ENCODE measurements at places on chromosomes 4 and X.
A peak's percentile ranks its signal among the peaks of the same experiment; 100 is the strongest.

- no peak for DNase-seq
Measured at GRCh38 chr4:166042510-166043055, 169.5 kb downstream of the TLL1 start.

GRCh38 chr4:182831376-182831775 is 85.8 kb downstream of the DCTD start:
- DNase-seq, result no peak

DNA sequence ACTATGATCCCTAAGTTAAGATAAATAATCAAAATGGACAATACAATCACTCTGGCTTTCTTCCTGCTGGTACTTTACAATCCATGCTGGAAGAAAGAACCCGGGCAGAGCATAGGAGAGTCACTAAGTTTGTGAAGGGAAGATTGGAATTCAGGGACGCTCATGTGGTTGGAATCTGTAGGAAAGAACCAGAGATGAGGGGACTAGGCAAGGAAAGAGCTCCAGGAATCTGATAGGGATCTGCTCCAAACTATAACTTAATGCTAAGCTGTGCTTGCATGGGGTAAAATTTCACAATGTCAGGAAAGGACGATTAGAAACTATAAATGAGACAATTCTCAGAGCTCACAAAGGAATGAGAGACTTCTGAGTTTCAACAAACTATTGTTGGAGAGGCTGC is 167.5 kb downstream of the ADGRA3 start:
- DNase-seq, result no peak

- no peak for DNase-seq
Measured at GRCh38 chr4:76782837-76783236, 115.1 kb downstream of the SOWAHB start.

- no peak for DNase-seq
Measured at GRCh38 chr4:189548484-189549125, 392.1 kb upstream of the FRG1 start.

DNA sequence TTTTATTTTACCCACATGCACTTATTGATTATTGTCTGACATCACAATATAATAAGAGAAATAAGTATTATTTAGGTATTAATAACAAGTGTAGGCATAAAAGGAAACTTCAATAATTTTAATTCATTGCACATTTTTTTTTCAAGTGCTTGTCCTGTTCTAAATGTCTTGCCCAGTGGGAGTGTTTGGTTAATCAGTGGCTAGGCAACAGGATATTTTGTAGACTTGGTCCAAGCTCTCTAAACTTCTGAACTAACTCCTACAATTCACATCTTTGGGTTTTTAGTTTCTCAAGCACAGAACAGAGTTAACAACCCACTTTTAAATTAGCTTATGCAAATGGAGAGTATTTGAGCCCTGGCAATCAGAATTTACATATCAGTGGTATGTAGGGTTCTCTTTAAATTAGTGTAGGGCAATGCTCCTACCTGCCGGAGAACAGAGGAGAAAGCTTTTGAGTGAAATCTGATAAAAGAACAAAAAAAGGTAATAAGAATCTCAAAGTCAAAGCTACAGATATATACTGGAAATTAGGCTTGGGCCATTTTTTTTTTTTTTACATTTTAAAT is 353.5 kb downstream of the ADGRL3 start:
- DNase-seq, result no peak

GRCh38 chr4:25818371-25818871 is 44.4 kb downstream of the SEL1L3 start:
- DNase-seq, result no peak

- no peak for DNase-seq
Measured at GRCh38 chrX:33183361-33183760, 28.0 kb downstream of the DMD start.

- DNase-seq, result no peak
Measured at GRCh38 chr4:71680706-71681105, 103.2 kb downstream of the GC start.

- no peak for DNase-seq
Measured at GRCh38 chr4:155094201-155094820, 114.1 kb upstream of the NPY2R start.

DNA sequence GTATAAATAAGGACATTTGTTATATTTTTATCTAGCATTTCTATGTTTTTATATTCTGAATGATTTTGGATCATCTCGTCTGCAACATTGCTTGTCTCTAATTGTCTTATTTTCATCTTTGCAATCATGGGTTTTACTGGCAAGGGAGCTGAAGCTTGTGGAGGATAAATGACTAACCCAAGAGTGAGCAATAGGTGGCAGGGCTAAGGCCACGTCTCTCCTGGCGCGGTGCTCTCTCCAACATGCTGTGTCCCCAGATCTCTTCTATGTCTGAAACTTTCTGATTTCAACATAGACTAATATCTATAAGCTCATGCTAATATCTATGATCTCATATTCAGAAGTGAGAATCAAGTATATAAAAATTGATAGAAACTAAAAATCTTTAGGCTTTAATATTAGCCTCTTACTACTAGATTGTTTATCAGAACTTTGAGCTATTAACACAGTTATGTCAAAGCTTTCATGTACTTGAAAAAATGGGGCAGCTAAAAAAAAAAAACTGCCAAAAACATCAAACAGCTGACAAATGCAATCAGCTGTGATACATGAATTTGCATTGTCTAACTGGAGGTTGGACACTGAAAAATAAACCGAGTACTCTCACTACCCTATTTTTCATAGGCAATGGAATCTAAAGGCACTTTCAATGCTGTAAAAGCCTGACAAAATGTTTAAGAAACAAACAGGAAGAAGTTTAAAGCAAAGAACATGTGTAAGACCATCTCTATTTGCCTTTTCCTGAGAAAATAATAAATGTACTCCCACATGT is 169.2 kb downstream of the TMA16 start:
- no peak for DNase-seq

DNA sequence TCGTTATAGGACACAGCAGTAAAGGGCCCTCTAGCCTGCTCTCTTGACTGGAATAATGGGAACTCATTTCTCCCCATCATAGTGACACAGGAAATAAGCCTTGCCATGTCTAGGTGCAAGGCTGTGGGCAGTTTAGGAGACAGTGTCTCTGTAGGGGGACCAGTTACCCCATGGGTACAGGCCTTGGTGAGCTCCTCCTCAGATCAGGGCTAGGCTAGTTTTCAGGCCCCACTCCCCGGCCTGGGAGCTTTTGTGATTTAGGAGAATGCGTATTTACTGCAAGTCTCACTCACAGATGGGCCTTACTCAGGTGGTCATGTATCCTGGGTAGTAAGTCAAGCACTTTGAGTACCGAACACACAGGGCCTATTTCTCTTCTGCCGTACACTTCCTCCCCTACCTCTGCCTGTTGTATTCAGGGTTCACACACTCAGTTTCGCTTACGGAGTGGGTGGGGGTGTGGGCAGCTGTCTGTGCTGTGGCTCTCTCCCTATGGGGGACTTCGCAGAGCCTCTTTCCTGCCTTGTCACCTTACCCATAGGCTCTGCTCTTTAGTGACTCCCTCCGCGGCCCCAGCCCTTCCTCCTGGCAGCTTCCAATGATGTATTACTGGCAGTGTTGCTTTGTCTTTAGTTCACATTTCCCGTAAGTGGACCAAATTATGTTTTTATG is 34.2 kb downstream of the FAM193A start:
- peak; percentile 79 for DNase-seq

GRCh38 chr4:78899302-78899701 is 39.9 kb downstream of the PAQR3 start:
- no peak for DNase-seq

- no peak for DNase-seq
Measured at GRCh38 chr4:87011340-87012034, 76.7 kb downstream of the AFF1 start.

- no peak for DNase-seq
Measured at GRCh38 chrX:26581091-26581490, 365.1 kb downstream of the MAGEB5 start.

DNA sequence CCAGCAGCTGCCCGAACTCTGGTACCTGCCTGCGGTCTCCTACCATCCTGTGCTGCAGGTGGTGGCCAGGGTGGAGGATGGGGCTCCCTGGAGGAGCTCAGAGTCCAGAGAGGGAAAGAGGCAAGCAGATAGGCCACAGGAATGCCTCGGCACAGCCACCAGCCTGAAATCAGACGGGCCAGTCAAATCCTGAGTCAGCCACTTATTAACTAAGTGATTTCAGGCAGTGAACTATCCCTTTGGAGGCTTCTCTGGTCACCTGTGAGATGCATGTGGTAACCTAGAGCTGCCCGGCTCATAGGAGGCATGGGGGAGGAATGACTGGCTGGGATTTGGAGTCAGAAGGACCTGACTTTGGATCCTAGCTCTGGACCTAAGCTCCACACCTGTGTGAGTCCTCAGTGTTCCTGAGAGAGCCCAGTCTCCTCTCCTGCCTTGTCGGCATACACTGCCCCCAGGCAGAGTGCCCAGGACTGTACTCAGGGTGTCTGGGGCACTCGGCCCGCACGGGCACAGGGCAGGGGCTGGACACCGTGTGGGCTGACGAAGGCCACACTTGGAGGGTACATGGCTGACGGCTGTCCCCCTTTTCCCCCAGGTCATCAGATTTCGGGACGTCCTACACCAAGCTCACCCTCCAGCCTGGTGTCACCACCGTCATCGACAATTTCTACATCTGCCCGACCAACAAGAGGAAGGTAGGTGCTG is 96.4 kb upstream of the PSAPL1 start:
- no peak for DNase-seq

GRCh38 chrX:50003467-50003866 is 81.1 kb downstream of the CLCN5 start:
- DNase-seq, result no peak

GRCh38 chrX:40467454-40467853 is 113.3 kb upstream of the ATP6AP2 start:
- DNase-seq, result no peak

DNA sequence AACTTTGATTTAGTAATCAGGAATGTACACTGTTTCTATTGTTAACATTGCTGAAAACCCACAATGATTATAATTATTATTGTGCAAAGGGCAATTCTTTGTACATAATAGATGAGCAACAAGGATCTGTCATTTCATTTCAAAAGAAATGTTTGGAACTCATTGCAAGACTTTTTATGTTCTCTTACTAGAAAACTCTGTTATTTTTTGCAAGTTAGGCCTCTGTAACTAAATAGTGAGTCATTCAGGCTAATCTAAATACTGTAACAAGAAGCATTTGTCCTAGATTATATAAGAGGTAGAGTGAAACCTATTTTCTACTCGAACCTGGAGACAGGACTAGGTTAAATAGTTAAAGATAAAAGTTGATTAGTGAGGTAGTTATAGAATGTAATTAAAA is 93.2 kb upstream of the FAM47B start:
- no peak for DNase-seq

DNA sequence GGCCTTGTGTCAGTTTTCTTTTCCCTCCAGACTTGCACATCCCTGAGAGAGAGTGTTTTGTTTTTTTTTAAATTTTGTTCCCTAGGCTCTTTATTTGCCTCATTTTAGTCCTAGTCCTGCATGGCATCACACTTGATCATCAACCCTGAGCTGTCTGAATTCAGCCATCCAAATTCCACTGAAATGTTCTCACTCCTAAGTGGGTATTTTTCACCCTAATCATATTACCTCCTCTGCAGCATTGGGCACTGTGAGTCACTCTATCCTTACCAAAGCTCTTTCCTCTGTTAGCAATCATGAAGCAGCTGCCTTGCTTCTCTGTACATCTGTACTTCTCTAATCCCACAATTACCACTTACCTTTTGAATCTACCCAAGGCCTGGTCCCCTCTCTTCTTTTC is 356.6 kb upstream of the MAGEB2 start:
- DNase-seq, result no peak

DNA sequence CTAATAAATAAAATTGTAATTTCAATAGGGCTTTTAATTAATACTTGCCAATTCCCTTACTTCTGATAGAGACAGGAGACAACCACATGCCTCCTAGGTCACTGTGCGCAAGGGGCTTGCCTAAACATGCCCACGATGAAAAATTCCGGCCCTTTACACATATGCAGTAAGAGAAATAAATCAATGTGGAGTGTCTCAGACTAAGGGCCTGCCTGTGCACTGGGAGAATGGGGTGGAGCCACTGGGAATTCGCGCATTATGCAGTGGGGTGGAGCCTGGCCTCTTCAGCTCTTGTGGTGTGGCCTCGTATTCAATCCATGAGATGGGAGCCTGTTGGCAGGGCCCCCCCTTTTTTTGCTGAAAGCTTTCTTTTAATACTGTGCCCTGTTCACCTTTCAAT is 484.5 kb downstream of the PDGFC start:
- no peak for DNase-seq

DNA sequence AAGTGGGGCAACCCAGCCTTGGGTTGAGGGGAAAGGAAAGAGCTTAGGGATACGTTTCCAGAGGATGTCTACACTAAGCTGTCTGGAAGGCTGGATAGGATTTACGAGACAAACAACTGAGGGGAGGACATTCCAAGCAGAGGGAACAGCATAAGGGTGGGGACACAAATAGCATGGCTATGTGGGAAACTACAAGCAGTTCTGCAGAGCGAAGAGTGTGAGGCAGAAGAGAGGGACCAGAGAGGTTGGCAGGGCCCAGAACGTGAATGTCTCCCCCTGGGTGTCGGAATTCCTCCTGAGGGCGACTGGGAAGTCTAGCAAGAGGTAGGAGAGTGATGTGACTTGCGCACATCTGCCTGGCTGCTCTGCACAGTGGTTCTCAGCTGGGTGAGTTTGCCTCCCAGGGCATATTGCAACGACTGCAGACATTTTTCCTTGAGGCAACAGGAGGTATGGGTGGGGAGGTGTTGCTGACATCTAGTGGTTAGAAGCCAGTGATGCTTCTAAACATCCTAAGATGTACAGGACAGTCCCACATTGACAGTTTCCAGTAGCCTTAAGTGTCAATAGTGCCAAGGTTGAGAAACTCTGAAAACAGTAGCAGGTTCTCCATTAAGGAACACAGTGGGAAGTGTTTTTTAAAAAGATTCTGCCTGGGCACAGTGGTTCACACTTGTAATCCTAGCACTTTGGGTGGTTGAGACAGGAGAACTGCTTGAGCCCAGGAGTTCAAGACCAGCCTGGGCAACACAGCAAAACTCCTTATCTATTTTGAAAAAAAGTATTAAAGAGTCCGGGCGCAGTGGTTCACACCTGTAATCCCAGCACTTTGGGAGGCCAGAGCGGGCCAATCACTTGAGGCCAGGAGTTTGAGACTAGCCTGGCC is 9.2 kb downstream of the NDUFA1 start:
- no peak for DNase-seq

DNA sequence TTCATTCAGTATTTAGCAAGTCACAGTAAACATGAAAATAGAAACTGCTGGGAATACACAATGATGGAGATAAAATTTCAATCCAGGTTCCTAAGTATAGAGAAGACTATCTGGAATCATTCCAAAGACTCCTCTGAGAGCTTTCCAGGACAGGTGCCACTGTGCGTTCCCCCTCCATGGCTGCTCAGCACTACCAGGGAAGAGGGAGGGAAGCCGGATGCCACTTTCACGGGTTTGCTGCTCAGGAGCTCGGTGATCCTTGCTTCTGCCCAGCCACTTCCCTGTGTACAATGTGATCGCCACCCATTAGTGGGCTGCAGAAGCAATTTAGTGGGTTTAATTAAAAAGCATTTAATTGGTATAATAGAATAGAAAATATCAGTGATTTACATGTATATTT is 94.5 kb downstream of the FNIP2 start:
- DNase-seq, result no peak

GRCh38 chr4:171629737-171630136 is 183.5 kb upstream of the GALNTL6 start:
- no peak for DNase-seq
